ENCODE measurements at places on chromosomes 16 and 17.

DNA sequence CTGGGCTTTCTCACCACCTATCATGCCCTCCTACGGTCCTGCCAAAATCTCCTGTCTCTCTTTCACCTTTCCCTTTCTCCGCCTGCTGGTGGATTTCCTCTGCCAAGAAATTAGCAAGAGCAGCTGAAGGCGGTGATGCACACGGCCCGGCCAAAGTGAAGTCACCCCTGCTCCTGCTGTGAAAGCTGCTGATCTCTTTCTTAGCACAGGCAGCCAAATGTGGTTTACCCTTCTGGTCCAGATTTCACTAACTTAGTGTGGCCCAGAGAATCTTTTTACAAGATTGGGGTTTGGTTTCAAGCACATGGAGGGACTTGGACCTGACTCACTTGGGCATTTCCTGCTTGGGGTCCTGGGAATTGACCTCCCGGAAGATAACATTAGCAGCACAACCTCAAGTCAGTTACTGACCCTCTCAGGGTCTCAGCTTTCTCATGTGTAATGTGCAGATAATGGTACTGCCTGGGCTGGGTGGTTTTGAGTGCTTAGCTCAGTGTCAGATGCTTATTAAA, 155.7 kb downstream of the SOCS1 start:
- no peak for DNase-seq

- no peak for DNase-seq
Measured at GRCh38 chr17:36980280-36980761, 31.6 kb downstream of the AATF start.

- DNase-seq: no peak
Measured at GRCh38 chr17:69437475-69437874, 23.0 kb downstream of the MAP2K6 start.

DNA sequence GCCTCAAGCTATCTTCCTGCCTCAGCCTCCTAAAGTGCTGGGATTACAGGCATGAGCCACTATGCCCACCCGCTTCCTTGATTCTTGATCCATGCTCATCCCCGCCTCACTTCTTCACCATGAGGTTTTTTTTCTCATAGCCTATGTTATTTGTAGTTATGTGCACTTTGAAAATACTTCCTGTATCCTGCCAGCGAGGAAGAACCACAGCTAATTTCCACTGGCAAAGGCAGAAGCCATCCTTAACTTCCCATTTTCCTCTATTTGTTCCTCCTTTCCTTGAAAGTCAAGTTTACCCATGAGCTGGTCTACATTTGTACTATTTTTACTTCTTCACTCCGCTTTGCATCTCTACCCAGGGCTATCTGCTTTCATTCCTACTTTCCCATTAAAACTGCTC, 189.7 kb upstream of the ZFHX3 start:
- DNase-seq: no peak

- no peak for DNase-seq
Measured at GRCh38 chr16:47815655-47816054, 340.1 kb downstream of the ABCC12 start.

DNA sequence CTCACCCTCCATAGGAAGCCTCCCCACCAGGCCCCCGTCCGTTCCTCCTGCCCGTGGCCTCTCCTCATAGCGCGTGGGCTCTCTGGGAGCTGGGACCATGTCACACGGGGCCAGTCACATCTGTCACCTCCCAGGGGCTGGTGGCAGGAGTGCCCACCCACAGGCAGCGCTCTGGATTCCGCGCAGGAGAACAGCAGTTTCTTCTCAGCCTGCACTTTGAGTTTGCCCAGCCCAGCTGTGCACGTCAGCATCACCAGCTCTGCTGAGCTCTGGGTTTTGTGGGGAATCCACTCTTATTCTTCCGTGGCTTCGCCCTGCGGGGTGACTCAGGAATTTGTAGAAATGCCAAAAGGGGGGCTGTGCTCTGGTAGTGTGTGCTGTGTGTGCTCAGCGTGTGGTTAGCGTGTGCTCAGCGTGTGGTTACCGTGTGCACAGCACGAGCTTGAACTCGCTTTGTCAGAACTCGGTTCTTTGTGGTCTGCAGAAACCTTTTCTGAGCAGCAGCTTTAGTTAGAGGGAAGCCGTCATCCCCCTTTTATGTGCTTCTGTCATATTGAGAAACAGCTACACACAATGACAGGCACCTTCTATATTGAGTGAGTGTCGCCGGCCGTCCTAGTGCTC, 3.2 kb downstream of the ACSF3 start:
- DNase-seq: no peak

DNA sequence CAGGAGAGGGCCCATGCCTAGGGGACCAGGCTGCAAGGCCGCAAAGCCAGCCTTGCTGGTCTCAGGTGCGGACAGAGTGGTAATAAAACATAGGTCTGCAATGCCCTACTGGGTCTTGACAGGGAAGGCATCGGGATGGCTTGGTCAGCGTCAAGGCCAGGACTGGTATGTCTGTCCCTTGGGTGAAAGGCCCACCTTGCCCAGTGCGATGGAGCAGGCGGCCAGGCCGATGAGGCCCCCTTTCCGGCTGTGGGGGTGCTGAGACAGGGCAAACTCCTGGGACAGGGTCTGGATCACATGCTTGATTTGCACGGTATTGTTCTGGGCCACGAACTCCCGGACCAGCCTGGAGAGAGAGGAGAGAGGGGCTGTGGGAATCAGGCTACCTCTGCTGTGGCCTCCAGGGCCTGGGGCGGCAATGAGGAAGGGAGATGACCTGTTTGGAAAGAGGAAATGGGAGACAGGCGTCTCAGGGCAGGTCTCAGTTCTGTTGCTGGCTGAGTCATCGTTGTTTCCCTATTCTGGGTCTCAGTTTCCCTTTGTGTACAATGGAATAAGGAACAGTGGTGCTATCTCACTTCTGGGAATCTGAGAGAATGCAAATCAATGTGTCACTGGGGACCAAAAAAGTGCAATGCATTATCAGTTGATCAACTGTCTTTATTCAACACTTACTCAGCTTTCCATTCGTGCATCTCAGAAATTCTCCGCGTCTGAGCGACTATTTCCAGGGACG, 14.8 kb downstream of the VAC14 start:
- no peak for DNase-seq

GRCh38 chr16:58187092-58187491, 10.8 kb downstream of the CSNK2A2 start:
- no peak for DNase-seq

- no peak for DNase-seq
Measured at GRCh38 chr16:2587891-2588565, 50.2 kb downstream of the PDPK1 start.

DNA sequence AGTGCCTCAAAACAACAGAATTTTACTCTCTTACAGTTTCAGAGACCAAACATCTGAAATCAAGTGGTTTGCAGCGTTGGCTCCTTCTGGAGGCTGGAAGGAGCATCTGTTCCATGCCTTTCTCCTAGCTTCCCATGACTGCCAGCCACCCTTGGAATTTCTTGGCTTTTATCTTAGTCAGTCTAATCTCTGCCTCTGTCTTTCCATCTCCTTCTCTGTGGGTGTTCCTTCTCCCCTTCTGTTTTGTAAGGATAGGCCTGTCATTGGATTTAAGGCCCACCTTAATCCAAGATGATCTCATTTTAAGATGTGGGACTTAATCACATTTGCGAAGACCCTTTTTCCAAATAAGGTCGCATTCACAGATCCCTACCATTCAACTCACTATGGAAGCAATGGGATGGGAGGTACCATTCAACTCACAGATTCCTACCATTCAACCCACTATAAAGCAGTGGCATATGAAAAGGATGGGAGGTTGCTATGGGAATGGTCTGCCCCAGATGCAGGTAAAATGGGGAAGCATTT, 321.8 kb downstream of the WWOX start:
- DNase-seq: no peak

DNA sequence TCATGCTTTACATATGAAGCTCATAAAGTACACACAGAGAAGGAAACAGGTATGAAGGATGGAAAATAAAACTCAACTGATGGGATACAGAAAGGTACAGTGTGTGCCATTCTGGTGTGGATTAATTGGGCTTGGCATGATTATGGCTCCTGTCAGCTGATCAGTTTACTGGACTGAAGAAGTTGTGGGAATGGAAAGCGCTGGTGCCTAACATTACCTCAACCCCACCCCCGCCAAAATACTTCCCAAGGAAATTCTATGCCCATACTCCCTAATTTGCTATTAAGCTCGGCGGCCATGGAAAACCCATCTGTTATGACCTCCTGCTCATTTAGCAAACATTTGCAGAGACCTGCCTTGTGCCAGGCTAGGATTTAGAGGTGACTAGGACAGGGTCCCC, 16.6 kb upstream of the PMFBP1 start:
- no peak for DNase-seq

DNA sequence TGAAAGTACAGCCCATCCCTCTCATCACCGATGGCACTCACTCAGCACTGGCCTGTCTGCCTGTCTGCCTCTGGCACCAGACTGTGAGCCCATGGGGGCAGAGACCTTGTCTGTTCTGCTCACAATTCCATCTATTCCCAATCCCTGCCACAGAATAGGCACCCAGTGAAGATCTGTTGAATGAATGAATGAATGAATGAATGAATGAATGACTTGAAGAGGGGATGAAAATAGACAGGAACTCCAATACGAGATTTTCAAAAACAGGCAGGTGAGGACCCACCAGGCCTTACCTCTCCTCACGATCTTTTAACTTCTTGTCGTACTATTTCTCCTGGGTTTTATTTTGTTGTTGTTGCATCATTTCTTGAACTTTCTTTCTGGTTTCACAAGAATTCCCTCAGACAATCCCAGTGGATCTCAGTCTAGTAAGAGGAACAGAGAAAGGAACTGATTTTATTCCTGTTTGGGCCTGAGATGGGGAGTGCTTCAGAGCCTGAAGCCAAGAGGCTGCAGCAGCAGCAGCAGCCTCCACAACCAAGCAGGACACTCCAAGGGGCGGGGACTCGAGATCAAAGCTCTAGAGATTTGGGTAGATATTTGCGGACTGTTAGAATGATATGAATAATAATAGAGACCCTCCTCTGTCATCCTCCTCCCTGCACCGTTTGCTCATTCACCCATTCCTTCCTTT, 17.7 kb downstream of the KRT9 start:
- DNase-seq: no peak

DNA sequence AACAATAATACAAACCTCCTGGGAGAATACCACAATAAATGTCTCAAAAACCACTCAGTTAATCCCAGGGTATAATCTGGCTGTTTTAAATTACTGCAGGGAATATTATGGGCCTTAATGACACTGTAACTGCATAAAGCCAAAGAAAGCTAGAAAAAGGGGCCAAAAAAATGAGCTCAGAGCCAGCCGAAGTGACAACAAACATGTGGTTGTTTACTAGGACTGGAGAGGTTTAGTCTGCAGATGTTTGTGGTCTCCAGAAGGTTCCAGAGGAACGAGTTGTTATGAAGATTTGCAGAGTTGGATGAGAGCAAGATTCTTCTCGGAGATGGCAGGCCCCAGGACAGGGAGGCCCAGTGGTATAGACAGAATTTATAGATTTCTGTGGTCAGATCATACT, 97.1 kb upstream of the AKTIP start:
- DNase-seq: no peak

DNA sequence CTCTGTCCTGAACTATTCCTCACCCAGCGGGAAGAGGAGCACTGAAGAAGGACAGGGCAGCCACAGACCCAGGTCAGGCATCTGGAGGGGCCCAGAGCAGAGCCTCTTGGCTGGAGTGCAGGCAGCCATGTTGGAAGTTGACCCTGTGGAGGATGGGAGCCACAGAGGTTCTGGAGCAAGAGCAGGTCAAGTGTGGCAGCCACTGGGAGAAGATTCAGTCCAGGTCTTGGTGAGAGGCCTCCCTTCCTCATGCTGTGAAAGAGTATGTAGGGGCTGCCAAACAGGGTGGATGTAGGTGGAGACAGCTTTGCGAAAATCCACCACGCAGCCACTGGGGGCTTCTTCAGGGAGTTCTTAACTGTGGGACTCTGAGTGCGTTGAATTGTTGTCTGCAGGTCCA, 590 bp upstream of the CD79B start:
- no peak for DNase-seq

- peak; percentile 45 for DNase-seq
Measured at GRCh38 chr16:89090182-89090630, 3.4 kb upstream of the ACSF3 start.

DNA sequence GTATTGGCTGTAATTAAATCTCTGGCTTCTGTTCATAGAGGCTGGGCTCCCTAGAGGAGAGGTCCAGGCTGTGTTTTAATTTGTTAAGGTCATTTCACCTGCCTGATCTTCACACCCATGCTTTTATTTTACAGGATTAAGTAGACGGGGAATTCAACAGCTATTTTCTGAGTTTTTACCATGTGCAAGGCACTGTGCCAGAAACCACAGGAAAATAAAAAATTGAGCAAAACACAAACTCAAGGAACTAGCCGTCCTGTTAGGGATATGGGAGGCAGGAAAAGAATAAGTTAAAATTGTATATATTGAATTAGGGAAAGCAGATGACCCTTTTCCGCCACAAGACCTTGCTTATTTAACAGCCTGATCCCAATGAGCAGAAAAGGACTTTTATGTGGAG, 29.1 kb downstream of the HS3ST3A1 start:
- DNase-seq: no peak

GRCh38 chr17:57811638-57812280, 38.1 kb downstream of the MRPS23 start:
- DNase-seq: no peak

- no peak for DNase-seq
Measured at GRCh38 chr17:31807846-31808245, 51.2 kb downstream of the COPRS start.

DNA sequence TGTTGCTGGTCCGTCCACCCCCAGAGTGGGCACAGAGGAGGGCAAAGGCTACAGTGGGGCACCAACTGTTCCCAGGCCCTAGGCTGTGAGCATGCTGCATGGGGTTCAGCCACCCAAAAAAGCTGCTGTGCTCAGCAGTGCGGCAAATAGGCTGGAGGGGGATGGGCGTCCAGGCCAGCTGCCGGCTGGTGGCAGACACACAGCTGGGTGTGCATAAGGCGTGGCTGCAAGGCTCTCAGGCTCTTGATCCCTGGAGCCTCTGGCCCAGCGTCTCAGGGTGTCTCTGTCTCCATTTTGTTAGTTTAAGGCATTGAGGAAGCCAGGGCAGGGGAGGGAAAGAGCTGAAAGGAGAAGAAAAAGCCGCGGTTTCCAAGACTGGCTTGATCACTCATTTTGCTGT, 8.8 kb downstream of the RPL19 start:
- DNase-seq: no peak

DNA sequence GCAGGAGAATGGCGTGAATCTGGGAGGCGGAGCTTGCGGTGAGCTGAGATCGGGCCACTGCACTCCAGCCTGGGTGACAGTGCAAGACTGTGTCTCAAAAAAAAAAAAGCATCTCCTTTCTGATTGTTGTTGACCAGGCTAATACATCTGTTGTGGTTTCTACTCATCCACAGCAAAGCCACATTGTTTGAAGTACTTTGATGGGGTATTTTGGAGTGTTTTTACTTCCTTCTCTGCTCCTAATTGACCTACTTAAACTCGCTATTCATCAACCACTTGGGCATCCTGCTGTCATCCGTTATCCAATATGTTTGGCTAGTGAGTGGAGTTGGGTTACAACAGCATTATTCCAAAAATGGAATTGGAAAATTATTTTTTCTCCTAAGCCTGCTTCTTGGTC, 3.5 kb upstream of the CDC27 start:
- DNase-seq: no peak

Measured in hematopoietic multipotent progenitor cell treated with erythropoietin and hydrocortisone succinate and interleukin-3 and kit ligand, for 17 days (in vitro differentiated cells).